ENCODE measurements at places on chromosomes 5 and 9.

DNA sequence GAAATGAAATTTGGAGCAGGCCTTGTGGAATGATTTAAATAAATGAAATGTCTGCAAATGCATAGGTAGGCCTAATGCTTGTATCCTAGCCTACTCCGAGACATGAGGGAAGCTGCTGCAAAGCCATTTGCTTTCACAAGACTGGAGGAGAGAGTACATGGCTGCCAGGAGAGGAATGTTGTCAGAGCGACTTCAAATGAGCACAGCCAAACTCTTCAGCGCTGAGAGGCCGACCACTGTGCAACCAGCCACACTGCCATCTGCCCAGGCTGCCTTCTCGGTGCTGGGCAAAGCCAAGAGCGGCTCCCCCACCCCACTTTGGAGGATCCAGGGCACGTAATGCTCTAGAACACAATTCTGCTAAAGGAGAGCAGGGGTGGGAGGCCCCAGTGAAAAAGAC, 122.6 kb downstream of the RASEF start:
- no peak for DNase-seq

DNA sequence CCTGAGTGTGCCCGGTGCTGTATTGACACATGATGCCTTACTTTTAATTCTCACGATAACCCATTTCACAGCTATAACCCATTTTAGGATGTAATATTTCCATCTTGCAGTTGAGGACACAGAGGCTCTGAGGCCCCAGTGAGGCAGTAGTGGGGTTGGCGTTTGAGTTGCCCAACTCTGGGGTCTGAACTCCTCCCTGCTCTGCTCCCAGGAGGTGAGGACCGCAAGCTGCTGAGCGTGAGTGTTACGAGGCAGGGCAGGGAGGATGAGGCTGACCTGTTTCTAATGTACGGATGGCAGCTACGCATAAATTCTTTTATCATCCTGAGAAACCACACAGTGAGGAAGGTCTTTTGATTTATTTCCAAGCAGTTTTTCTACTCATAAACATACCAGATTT, 11.4 kb downstream of the LRRC8A start:
- no peak for DNase-seq

DNA sequence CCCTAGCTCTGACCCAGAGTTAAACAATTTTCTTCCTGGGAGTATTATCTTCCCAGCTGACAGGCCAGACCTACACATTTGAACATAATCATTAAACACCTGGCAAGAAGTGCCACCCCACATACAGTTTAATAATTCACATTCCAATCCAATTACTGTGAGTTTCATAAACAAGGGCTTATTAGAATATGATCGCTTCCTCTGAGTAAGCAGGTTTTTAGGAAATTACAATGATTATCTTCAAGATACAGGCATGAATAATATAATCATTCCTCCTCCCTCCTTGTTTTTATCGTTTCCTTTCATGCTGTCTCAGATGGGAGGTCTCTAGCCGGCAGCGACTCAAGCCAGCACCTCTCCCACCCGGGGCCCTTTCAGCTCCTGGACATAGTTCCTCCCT, 15.8 kb upstream of the KIF4B start:
- no peak for DNase-seq

- DNase-seq: no peak
These were observed 1.8 kb downstream of the ZBTB34 start for GRCh38 chr9:126862104-126862761.

DNA sequence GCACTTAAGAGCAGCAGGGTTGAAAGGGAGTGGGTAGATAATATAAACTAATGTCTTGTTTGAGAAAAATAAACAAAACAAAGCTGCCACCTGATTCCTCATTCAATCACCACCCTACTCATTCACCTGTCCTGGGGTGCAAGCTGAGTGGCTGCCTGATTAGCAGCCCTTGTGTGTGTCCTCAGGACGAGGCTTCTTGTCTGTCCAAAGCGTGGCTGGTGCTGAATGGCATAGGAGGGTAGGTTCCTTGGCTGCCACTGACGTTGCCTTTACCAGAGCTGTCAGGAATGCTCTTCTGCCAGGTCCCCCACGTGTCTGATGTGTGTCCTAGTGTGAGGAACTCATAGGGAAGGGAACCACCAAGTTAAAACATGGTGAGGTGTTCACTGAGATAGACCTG, 146.6 kb upstream of the SLC24A2 start:
- DNase-seq: no peak

- no peak for DNase-seq
These were observed 274.4 kb downstream of the CSNK1G3 start for GRCh38 chr5:123786411-123786810.
